IPS-NIHi11 (cell line): ENCODE measurements at places on chromosomes 3 and 15.

DNA sequence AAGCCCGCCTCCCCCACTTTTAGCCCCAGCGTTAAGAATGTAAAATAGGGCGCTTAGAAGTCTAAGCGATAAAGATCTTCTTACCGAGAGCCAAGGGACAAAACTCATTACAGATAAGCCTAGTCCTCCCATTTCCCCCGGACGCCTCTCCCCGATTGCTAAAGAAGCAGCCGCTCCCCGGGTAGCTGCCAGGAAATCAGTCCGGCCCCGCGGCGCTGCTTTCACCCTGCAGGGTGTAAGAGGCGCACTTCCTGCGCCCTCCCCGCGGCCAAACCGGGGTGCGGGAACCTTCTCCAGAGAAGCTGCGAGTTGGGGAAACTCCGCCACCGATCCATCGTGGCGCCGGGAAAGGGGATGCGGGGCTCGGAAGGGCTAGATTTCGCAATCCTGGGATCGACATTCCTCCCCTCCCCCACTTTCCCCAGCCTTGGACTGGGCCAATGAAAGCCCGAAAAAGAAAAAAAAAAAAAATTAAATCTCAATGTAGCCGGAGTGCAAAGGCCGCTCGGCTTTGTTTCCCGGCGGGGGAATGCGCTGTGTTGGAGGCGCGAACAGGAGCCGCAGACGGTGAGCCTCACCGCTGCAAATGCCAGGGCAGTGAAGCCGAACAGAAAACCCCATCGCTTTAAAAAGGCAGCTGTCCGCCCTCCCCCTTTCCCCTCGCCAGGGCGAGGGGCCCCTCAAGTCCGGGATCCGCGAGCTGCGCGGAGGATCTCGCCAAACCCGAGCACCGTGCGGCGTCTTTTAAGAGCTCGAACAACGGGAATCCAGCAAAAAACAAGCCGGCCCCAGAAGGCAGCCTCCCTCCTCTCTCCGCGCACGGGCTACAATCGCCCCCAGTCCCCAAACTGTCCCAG lies 626 bp upstream of the PTPRG start:
- DNase-seq = peak; percentile 70

DNA sequence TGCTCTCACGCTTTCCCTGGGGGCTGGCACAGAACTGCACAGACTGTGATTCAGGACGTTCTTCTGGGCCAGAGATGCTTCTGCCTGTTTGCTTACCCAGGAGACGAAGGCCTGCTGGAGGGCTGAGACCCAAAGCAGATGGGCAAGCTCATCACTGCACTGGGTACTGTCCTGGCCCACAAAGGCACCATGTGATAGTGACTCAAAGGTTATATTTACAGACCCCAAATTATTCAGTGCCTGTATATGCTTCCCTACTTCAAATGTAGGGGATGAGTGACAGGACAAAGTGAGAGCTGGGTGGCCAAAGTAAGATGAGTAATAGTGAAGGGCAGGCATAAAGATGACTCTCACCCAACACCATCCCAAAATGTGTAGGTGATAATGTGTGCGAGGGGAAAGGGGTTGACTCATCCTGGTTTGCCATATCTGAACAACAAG lies 127.4 kb downstream of the WDR76 start:
- DNase-seq = no peak

DNA sequence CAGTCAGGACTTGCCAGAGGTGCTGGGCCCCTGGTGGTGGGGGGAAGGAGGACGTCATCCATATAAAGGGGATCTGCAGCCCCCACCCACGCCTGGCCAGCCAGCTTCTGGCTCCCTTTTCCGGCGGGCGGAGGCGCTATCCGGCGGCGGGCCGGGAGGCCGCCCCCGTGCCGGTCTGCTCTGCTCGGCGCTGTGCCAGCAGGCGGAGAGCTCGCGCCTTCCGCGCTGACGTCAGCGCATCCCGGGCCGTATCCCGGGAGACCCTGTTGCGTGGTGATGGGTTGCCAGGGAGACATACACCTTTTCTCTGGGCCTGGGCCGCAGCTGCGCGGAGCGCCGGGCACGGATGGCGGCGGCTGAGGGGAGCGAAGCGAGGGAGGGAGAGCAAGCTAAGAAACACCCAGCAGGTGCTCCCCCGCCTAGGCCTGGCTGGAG lies 1.1 kb downstream of the FAM131A start:
- peak; percentile 93 for DNase-seq

DNA sequence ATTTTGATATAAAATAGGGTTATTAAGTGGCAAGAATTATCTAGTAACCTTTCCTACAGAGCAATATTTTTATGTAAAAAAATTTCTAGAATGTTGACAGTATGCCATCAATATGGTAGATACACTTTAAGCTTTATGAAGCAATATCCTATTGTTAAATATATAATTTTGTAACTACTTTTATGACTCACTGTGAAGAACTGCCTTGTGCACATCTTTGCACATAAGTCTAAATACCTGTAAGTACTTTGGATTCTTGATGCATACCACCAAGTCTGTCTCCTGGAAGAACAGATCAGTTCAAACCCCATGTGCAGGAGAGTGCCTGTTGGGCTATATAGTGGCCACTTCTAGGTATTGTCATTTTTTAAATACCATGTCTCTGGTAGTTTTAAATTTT lies 205.7 kb upstream of the EIF1B start:
- DNase-seq = no peak

DNA sequence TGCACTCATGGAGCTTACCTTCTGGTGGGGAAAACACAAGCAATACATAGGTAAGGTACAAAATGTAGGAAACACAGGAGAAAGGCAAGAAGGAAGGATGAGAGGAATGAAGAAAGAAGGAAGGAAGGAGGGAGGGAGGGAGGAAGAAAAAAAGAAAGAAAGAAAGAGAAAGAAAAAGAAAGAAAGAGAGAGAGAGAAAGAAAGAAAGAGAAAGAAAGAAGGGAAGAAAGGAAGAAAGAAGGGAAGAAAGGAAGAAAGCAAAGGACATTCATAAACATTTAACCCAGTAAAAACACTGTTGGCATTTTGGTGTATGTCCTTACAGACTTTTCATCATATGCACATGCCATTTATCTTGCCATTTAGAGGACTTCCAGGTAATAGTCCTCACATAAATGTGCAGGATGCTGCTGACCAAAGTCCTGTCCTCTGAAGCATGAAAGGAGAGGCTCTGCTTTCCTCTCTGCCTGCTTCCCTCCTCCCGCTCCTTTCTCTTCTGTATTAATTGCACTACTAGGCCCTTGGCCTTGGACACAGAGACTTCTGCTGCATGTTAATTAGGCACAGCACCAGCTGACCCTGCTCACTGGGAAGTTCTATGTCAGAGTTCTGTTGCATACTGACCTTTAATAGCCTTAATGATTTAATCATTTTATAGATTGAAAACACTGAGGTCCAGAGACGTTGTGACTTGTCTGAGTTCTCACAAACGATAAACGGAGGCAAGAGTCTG lies 29.7 kb upstream of the NDUFB4 start:
- DNase-seq = no peak

GRCh38 chr3:171646357-171647133 lies 163.7 kb downstream of the PLD1 start:
- peak; percentile 35 for DNase-seq

- DNase-seq = no peak
These were observed 118.3 kb downstream of the TIGIT start for GRCh38 chr3:114411811-114412803.

- no peak for DNase-seq
These were observed 472.8 kb downstream of the SHQ1 start for GRCh38 chr3:72375237-72376076.

- DNase-seq = no peak
These were observed 13.2 kb downstream of the POPDC2 start for GRCh38 chr3:119647171-119647570.

- no peak for DNase-seq
These were observed 86.5 kb downstream of the MB21D2 start for GRCh38 chr3:192831111-192831644.

DNA sequence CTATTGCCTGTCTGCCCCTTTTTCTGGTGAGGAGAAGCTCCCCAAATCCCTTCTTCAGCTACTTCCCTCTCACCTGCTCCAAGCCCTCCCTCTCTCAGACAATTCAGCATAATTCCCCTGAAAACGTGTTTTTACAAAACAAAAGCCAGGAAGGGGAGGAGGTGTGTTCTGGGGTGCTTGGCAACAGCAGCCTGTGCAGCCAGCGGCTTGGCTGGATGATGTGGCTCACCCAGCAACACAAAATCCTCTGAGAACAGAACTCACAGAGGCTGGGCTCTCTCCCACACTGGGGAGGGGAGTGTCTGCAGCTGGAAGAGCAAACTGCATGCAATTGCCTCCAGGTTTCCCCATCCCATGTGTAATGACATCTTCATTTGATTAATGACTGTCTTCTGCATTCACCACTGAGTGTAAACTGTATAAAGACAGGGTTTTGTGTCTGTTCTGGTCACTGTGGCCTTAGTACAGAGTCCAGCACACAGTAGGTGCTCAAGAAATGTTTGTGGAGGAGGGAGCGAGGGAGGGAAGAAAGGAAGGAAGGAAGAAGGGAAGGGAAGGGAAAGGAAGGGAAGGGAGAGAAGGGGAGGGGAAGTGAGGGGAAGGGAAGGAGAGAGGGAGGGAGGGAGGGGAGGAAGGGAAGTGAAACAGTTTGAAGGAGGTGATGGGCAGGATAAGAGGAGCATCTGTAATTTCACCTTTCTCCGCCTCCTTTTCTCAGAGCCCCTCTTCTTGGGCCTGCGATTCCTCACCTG lies 70.1 kb upstream of the GLCE start:
- peak; percentile 72 for DNase-seq

DNA sequence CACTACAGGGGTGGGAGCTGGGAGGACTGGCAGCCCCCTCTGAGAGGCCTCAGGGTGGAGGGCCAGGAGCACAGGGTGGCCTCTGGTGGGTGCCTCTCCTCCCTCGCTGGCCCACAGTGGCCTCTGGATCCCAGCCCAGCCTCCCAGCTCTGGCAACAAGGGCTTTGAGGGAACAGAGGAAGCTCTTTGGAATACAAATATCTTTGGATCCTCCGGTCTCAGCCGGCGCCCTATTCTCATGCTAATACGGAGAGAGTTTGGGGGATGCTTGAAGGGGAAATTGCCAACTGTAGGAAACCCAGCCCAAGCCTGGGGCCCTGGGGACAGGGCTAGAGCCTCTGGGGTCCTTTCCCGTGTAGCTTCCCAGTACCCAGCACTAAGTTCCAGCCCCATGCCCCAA lies 33.4 kb upstream of the INSYN1 start:
- DNase-seq = peak; percentile 76

- no peak for DNase-seq
These were observed 6.1 kb upstream of the GPR62 start for GRCh38 chr3:51949121-51949520.

- DNase-seq = peak; percentile 14
These were observed 216.8 kb downstream of the RSL24D1 start for GRCh38 chr15:54979964-54980363.

DNA sequence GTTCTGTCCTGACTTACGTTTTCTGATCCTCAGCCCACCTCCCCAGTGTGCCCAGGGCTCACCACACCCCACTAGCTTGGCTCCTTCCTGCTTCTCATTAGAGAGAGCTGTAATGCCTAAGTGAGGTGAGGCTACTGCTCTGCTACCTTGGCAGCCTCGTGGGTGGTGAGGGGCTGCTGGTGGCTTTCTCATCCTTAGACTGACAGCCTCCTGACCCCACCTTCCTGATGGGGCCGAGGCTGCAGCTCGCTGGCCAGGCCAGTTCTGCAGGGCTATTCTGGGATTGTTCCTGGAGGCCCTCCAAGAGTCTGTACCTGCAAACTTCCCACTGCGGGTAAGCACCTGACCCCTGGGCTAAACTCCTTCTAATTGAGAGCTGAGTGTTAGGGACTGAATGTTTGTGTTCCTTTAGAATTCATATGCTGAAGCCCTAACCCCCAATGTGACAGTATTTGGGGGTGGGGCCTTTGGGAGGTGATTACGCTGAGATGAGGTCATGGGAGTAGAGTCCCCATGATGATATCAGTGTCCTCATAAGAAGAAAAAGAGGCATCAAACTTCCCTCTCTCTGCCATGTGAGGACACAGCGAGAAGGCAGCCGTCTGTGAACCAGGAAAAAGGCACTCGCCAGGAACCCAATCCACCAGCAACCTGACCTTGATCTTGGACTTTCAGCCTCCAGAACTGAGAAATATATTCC lies 38.1 kb upstream of the IQSEC1 start:
- DNase-seq = peak; percentile 50

DNA sequence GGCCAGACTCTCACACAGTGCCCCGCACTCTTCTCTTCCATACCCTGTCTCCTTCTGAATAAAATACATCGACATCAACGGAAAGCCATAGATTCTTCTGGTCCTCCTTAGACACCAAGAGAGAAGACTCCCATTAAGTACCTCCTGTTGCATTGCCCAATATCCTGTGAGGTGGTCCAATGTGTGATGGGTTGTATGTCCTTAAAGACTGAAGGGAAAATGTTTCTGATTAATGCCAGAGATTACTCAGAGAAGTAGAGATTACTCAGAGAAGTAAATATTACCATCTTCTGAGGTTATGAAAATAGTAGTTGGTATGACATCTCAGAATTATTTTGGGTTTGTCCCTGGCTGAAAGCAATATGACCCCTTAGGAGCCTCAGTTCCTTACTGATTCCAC lies 60.8 kb upstream of the GALNT15 start:
- no peak for DNase-seq

DNA sequence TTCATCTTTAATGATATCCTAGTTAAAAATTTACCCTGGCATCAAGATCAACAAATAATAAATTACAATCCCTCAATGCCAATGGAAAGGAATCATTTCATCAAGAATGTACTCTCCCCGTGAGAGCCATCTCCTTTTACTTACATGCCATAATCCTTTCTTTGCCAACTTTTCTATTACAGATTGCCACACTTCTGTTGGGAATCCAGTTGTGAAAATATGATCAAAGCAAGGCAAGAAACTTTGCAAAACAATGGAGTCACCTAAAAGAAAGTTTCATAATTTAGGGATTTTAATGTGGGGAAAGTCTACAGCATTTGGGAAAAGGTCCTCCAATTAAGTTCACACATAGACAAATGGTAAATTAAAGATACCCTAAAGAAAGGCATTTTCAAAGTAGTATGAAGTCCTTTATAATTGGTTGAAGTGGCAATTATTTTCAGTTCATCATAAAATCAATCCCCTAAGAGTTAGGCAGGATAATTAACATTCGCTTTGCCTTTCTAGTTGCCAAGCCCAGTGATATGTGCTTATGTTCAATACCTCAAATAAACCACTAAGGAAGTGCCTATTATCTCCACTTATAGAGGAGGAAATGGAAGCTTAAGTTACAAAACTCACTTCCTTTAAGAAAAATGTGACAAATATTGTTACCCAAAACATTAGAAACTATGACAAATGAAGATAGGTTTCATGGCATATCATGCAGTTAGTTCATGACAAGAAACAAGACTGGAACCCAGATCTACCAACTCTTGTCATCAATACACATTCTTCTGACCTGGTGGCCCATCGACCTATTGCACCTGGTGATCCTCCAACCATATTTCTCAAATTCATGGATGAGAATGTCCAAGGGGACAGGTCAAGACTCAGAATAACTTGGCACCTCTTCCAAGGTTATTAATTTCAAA lies 49.1 kb downstream of the TRANK1 start:
- DNase-seq = no peak
